ENCODE measurements at places on chromosomes 1 and 21. TPM values are rescaled to one million over a fixed set of nuclear protein-coding genes. Genes with fewer than 3 reads are reported as not detected.

- DNase-seq = peak; percentile 54
Measured at GRCh38 chr1:9350013-9350908, 57.6 kb downstream of the SPSB1 start.

DNA sequence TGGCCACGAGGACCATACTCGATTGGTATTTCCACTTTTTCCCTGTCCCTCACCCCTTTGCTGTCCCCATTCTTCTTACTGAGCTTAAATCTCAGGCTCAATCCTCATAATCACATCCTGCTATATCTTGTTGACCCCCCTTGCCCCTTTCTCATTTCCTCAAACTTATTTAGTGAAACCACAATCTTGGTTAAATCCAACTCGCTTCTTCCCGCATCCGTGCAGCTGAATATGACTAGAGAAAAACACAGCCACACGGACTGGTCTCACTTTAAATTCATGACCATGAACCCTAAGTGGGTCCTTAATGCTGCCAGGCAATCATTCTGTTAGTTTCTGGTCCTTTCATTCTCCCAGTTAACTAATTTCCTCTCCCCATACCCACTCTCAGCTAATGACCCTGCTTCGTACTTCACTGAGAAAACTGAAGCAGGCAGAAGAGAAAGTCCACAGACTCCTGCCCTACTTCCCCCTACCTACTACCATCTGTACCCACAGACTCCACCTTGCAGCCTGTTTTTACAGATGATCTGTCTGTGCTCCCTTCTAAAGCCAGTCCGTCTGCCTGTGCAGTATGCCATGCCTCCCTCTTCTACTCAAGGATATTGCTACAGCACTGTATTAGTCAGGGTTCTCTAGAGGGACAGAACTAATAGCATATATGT is 96.8 kb upstream of the LMO4 start:
- no peak for DNase-seq

- peak; percentile 35 for DNase-seq
Measured at GRCh38 chr1:243582326-243582725, 267.7 kb downstream of the AKT3 start.

DNA sequence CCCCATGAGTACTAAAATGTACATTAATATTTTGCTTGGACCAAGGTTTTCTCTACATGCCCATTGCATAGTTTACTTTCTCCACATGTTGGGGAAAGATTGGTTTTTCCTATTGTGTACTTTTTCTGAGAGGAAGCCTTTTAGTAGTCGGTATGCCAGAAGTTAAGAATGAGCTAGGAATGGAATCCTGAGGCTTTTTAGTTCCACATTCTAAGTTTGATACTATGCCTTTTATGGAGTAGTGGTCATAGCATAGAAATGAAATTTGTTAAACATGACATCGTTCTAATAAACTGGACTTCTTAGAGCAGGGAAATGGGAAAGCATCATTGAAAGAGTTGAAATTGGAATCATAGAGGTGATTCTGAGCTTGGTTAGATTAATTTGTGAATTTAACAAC is 64.3 kb downstream of the BCL9 start:
- DNase-seq = peak; percentile 77

DNA sequence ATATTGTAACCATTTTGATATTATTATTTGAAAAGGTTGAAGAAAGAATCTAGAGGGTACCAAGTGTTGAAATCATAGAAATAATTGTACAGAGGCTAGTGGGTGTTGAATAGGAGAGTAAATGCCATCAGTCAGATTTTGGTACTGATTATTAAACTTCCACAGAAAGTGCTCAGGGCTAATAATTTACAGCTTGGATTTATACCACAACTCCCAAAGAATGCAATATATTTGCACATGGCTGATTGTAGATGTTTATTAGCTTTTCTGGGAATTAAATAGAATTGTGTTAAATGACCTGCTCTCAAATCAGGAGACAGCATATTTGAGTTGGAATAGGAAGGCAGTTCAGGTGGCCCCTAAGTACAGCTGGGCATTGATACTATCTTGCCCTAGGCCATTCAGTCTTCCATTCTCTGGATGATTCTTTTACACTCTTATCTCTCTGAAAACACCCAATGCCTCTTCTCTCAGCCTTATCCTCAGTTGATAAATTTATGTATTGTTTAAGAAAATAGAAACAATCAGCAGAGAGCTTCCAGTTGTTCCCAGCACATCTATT is 63.7 kb downstream of the ERICH3 start:
- no peak for DNase-seq

GRCh38 chr1:160637821-160638539 is 8.9 kb downstream of the SLAMF1 start:
- peak; percentile 2 for DNase-seq

DNA sequence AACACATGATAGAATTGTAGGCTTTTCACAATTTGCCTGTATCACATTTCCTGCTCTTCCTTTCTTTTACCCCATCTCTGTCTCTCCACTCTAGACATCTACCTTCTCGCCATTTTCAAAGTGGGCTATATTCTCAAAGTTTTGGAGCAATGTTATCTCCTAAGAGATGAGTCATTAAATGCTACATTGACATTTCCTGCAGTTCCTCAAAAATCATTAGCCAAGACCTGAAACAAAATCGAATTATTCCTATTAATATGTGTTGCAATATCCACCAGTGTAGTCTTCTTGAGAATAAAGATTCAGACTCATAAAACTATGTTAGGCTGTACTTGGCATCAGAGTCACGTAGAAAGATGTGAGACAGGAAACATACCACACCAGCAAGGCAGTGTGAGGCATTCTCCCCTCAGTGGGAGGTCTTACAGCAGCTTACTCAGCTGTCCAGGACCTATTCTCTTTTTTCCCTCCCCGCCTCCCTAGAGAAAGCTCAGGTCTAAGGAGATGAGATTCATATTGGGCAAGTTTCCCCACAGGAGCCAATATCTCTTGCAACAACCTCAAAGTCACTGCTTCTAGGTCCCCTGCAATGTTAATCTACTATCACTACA is 38.8 kb downstream of the FRRS1 start:
- DNase-seq = peak; percentile 85

- DNase-seq = no peak
Measured at GRCh38 chr1:86636898-86637297, 67.5 kb upstream of the SH3GLB1 start.

- DNase-seq = peak; percentile 61
Measured at GRCh38 chr1:115670476-115671175, 28.9 kb downstream of the VANGL1 start.

DNA sequence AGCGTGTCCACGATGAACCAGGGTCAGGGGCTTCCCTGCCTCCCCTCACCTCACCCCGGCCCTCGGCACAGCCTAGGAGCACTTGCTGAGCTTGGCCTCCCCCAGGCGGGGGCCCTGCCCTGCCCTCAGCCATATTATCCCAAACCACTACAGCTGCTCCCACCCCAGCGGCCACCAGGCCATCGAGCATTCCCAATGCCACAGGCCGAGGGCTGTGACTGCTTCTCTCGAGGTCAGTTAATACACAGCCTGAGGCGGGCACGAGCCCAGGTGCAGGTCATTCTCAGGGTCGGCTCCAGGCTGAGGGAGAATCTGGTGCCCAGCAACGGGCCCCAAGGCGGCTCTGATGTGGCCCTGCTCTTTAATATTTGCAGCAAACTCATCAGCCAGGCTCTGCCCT is 8.4 kb upstream of the GPR153 start:
- DNase-seq = no peak

DNA sequence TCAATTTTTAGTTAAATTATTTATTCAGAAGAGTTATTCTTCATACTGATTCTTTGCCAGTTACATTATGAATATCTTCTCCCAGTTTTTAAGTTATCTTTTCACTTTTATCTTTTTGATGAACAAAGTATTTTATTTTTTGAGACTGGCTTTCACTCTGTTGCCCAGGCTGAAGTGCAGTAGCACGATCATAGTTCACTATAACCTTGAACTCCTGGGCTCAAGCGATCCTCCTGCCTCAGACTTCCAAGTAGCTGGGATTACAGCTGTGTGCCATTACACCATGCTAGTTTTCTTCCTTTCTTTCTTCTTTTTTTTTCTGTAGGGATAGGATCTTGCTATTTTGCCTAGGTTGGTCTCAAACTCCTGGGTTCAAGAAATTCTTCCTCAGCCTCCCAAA is 3.5 kb downstream of the GORAB start:
- no peak for DNase-seq

DNA sequence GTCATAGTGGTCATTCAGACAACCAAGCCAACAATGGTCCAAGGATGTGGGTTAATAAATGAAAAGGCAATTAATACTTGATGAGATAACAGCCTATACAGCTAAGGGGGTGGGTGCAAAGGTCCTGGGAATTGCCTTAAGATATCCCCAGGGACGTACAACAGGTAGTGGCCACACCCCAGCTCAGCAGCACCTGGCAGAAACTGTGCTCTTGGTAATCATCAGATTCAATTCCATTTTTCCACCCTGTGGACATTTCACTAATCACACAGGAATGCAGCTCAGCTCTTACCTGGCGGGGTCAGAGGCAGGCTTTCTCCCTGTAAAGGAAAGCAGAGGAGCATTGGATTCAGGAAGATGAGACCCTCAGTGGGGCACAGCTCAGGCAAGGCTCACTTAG is 32.9 kb downstream of the FCRL5 start:
- DNase-seq = no peak

GRCh38 chr1:215761446-215761845 is 194.3 kb downstream of the KCTD3 start:
- no peak for DNase-seq

GRCh38 chr1:234987415-234988154 is 141.1 kb downstream of the TOMM20 start:
- DNase-seq = peak; percentile 89

DNA sequence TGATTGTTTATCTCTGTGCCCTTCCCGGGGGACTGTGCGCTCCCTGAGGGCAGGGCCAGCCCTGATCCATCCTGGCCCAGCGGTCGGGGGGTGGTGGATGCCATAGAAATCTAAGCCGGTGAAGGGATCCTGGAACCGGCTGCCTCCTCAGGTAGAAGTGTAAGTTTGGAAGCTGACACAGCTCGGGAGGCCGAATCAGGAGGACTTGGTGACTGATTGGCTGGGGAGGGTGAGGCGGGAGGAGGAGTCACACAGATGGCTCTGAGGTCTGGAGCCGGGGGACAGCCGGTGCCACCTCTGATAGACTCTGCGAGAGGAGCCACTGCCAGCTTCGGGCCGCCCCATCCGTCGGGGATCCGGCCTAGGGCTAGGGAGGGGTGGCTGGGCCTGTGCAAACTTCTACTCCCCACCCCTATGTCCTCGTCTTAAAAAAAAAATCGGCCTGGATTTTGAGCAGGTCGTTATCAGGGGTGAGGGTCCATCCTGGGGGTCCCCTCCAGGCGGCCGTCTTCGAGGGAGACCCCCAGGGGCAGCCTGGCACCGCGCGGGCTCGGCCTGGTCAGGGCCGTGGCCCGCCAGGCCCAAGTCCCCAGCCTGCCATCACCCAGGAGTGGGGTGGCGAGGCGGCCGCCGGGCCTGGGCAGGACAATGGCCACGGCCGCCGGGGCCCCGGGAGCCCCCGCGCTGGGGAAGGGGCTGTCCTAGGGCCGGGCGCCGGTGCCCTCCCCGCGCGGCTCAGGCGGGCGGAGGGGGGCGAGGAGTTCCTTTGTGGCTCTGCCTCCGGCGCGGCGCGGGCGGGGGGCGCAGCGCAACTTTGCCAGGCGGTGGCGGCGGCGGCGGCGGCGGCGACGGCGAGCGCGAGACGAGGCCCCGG is 708 bp upstream of the ZNF362 start:
- DNase-seq = peak; percentile 55

DNA sequence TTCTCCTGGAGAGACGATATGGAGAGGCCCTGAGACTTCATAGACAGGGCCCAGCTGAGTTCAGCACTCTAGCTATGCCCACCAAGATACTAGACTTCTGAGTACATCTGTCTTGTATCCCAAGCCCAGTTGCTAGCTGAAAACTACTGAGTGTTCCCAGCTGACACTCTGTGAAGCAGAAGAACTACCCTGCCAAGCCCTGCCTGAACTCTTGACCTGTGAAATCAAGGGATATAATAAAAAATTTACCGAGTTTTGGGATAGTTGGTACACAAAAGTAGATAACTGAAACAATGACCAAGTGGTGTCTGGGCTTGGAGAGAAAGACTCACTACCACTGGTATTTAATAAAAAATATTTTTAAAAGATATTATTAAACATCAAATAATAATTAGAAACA is 267.5 kb downstream of the TRABD2B start:
- DNase-seq = no peak

GRCh38 chr1:224700918-224701531 is 84.9 kb downstream of the CNIH3 start:
- DNase-seq = peak; percentile 49

DNA sequence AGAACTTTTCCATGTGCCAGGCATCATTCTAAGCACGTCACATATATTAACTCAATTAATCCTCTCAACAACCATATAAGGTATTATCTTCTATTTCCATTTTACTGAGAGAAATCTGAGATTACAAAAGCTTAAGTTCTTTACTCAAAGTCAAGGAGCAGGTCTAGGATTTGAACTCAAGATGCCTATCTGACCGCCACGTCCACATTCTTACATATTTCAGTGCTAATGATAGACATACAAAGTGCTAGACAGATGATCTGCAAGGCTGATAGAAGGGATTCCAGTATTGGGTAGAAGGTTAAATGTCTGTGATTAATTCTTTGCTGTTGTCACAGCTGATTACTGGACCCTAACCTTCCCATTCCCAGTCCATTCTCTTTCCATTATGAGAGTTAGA is 4.4 kb downstream of the ATP5PB start:
- no peak for DNase-seq

GRCh38 chr1:98478121-98478520 is 183.4 kb upstream of the SNX7 start:
- no peak for DNase-seq

GRCh38 chr1:245156736-245157505 is 2.1 kb downstream of the KIF26B start:
- peak; percentile 19 for DNase-seq

GRCh38 chr1:39671793-39672550 is at the start of gene NT5C1A:
TSS of gene NT5C1A (minus strand) at chr1:39672107. CDS start at chr1:39672038, 69 bp downstream.
- DNase-seq = no peak

GRCh38 chr1:190477762-190478148 is at the start of gene BRINP3:
TSS of gene BRINP3 (minus strand) at chr1:190477864.
- DNase-seq = peak; percentile 0

GRCh38 chr21:36015045-36015444 is 45.3 kb downstream of the SETD4 start:
- no peak for DNase-seq

GRCh38 chr1:89630048-89630447 is 2.9 kb upstream of the LRRC8C start:
- DNase-seq = no peak

GRCh38 chr1:183757061-183757460 is 47.9 kb upstream of the RGL1 start:
- peak; percentile 53 for DNase-seq

GRCh38 chr1:231626951-231627614 is 493 bp downstream of the DISC1 start:
- peak; percentile 37 for DNase-seq

The LRRC39 gene
- 0.50 TPM for total RNA-seq

The DTL gene
- total RNA-seq = 0.26 TPM

The ARHGAP29 gene
- total RNA-seq = 20.5 TPM

The LHX8 gene
- total RNA-seq = not detected

The BSDC1 gene
- 48.5 TPM for total RNA-seq

The F5 gene
- 0.26 TPM for total RNA-seq

The LEFTY1 gene
- total RNA-seq = not detected

The NFASC gene
- 16.5 TPM for total RNA-seq

The PTGFR gene
- total RNA-seq = 32.7 TPM

Measured in fibroblast of lung (primary cell).